ENCODE measurements at places on chromosomes 4 and X.
A peak's percentile ranks its signal among the peaks of the same experiment; 100 is the strongest.

- no peak for DNase-seq
These were observed 96.2 kb upstream of the APOOL start for GRCh38 chrX:84907324-84907968.

DNA sequence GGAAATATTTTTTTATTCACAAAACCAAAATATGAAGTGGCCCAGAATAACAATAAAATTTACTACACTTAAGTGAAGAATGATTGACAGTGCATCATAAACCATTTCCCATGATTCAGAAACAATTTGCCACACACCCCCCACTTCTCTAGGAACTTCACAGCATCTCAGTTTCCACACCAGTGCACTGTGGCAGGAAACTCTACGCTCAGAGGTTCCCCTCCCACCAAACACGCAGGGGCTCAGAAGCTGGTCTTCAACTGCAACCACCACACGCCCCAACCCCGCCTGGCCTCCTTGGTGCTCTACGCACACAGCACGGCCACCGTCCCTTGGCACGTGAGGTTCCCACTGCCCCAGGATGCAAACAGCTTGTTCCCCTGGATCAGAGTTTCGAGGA is 63.7 kb downstream of the ZFYVE28 start:
- DNase-seq: no peak

DNA sequence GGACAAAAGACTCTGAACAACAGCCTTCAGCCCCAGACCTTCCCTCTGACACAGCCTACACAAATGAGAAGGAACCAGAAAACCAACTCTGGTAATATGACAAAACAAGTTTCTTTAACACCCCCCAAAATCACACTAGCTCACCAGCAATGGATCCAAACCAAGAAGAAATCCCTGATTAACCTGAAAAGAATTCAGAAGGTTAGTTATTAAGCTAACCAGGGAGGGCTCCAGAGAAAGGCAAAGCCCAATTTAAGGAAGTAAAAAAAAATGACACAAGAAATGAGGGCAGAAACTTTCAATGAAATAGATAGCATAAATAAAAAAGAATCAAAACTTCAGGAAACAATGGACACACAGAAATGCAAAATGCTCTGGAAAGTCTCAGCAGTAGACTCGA is 224.0 kb downstream of the TRIML1 start:
- DNase-seq: no peak

DNA sequence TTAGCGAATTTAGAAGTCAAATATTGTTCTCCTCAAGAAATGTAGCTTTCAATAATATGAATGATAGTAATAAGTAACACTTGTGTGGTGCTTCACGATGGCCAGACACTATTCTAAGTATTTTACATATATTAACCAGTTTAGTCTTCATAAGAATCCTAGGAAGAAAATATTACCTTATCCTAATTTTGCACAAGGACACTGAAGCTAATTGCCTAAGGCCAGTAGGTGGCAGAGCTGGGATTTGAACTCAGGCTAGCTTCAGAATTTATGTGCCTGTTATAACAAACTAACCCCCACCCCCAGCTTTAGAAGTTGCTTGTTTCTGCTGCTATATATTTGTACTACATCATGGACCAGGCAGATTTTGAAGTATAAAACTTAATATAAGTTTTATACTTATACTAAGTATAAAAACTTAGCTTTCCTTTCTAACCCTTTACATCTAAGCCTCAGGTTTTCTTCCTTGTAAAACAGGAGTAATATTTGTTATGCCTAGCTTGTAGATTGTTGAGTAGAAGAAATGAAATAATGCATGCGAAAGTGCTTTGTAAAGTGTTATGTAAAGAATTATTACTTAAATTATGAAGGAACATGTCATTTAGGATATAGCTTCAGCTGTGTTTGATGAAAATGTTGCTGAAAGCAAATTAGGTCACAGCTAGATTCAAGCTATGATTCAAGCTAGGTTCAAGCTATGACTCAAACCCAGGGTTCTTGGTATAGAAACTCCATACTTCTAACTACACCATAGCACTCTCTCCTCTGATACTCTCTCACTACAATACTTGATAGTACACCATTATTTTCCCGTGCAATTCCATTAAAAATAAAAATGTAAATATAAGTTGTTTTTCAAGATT is 4.2 kb upstream of the CDS1 start:
- DNase-seq: no peak

GRCh38 chrX:2371026-2371711 is 129.6 kb downstream of the DHRSX start:
- no peak for DNase-seq

- no peak for DNase-seq
These were observed 39.4 kb upstream of the EFHC2 start for GRCh38 chrX:44382871-44383270.

DNA sequence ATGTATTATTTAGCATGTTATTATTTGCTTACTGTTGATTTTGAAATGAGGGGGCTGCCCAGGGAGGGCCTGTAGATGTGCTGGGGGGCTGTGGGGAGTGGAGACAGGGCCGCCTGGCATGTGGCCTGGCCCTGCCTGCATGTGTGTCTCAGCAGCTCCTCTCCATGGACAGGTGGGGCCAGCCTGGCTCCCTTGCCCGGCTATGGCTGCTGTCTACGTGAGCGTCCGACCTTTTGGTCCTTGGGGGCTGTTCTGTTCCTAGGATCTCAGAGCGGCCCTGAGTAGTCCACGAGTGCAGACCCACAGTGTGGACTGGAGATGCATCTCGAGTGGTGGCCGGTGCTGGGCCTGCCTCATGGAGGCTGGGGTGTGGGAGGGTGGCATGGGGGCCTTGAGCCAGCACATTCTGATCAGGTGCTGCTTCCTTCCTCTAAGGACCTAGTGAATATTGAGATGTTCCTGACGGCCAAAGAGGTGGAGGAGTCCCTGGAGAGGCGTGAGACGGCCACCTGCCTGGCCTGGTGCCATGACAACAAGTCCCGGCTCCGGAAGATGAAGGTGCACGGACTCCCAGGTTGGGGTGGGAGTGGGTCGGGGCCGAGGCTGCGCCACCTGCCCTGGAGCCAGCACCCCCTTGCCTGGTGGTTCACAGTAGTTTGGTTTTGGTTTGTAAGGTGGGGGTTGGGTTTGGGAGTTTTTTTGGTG is 24.9 kb upstream of the UVSSA start:
- no peak for DNase-seq

GRCh38 chr4:7206385-7206784 is 14.0 kb downstream of the SORCS2 start:
- no peak for DNase-seq

DNA sequence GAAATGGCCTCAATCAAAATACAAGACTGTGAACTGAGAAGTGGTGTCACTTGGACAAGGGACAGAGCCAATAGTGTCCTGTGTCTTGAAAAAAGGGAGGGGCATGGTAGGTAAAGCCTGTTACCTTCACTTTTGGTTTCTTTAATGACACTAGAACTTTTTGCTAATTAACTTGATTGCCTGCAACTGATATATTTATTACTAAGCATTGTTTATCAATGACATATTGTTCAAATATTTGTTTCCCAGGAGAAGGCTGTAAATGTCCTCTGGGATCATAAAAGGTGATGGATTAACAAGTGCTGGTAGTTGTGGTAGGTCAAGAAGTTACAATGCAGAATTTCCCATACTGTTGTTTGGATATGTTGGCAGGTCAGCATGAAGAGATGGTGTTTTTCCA is 93.8 kb upstream of the SCML1 start:
- no peak for DNase-seq

DNA sequence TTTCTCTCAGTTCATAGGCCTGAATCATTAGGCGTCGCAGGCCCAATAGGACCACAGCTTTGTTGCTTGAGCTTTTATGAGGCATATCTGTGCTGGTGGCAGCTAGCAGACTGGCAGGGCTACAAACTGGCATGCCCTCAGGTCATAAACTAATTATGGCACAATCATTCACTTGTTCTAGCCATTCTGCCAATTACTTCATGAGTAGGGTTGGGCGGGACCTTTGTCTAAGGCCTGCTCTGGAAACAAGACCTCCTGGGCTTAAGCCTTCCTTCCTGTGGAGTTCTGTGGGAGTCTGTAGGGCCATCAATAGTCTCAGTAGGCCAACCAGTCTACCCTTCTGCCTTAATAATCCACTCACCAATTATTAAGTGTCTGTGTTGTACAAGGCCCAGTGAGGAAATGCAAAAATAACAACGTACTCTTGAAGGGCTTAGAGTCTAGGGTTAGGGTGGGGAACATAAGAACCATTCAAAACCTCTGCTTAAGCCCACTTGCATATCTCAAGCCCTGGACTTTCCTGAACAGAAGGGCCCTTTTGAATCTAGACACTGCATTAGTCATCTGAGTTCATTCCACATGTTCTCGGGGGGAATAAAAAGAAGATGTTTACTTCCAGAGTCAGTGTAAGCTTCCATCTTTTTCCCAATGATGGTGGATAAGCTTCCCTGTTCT is 44.5 kb downstream of the SHROOM4 start:
- no peak for DNase-seq

- no peak for DNase-seq
These were observed 69.4 kb upstream of the CLDN34 start for GRCh38 chrX:9897761-9898161.

DNA sequence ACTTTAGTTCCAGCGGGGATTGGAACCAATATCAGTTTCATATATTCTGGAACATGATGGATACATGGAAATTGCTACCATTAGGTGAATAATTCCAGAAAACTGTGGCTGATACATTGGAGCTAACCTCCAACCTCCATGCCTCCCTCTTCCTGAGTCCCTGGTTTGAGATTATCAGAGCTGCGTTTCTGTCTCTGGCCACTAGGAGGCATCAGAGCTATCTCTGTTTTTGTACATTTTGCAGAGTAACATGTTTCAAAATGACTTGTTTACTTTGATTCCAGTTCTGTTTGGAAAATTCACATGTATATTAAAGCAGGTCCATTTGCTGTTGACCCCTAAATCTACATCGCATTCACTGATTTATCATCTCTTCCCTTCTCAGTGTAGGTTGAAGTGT is 2.4 kb upstream of the RAB40AL start:
- peak; percentile 2 for DNase-seq

DNA sequence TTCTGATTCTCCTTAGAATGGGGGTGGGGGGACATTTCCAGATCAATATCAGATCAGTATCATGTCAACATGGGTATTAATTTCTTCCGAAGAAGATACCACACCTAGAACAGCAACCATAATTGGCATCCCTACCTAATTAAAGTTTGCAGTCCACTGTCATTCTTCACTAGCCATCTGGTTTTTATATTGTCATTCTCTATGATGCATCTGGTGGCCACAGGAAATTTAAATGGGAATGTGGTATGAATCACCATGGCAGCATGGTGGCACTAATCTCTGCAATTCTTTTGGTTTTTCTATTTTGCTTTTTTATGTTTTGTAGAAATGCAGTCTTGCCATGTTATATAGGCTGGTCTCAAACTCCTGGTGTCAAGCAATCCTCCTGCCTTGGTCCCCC is 16.6 kb upstream of the UBE2D3 start:
- DNase-seq: no peak

GRCh38 chr4:98430708-98431403 is 169.7 kb downstream of the RAP1GDS1 start:
- DNase-seq: no peak

DNA sequence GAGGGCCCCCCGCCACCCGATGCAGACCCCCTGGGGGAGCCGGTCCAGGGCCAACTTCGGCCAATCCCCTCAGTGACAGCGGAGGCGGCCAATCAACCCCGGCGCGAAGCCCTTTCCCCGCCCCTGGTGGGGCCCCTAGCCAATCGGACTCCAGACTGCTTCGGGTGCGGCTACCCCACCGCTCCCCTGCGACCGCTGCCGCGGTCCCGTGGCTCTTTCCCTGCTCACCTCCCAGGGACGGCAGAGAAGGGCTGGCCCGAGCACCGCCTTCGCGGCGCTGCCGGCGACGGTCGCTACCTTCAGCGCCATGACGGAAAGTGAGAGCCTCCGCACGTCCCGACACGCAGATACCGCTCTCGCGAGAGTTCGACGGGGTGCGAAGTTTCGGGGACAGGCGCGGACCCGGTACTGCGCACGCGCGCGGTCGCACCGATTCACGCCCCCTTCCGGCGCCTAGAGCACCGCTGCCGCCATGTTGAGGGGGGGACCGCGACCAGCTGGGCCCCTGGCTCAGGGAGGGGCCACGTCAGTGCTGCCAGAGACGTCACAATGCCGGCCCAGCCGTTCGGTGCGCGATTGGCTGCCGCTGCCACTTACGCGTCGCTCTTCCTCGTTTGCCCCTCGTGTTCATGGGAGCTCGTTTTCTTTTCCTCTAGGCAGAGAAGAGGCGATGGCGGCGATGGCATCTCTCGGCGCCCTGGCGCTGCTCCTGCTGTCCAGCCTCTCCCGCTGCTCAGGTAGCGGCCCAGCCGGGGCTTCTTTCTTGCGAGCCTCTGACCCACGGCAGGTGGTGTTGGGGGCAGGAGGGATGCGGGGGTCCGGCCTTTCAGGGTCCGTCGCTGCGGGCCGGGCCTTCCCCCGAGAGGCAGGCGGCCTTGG is at the start of the genes IDH3G and SSR4:
IDH3G (minus strand) TSS at position 358 of the 879 bp plus-strand sequence; CDS start at position 309, 49 bp downstream.
SSR4 (plus strand) TSS at position 651 of the 879 bp plus-strand sequence; CDS start at position 671, 20 bp downstream.
- peak; percentile 85 for DNase-seq

DNA sequence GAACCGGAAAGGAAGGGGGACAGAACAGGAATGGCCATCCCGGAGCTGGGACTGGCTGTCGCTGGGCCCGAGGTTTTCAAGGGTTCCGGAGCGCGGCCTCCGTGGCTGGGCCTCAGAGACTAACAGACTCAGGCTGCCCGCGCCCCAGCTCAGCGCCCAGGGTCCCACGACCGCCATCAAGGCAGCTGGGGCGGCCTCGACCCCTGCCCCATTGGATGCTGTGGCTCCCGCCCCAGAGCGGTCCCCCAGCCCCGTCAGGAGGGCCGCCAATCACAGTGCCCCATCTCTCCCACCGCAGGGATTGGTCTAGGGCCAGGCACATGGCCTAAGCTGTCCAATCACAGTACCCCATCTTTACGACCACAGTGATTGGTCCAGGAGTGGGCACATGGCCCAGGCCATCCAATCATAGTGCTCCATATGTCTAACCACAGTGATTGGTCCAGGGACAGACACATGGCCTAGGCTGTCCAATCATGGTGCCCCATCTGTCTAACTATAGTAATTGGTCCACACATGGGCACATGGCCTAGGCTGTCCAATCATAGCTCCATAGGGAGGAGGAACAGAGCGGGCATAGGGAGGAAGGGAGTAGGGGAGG is 105.3 kb upstream of the NKX1-1 start:
- DNase-seq: no peak

DNA sequence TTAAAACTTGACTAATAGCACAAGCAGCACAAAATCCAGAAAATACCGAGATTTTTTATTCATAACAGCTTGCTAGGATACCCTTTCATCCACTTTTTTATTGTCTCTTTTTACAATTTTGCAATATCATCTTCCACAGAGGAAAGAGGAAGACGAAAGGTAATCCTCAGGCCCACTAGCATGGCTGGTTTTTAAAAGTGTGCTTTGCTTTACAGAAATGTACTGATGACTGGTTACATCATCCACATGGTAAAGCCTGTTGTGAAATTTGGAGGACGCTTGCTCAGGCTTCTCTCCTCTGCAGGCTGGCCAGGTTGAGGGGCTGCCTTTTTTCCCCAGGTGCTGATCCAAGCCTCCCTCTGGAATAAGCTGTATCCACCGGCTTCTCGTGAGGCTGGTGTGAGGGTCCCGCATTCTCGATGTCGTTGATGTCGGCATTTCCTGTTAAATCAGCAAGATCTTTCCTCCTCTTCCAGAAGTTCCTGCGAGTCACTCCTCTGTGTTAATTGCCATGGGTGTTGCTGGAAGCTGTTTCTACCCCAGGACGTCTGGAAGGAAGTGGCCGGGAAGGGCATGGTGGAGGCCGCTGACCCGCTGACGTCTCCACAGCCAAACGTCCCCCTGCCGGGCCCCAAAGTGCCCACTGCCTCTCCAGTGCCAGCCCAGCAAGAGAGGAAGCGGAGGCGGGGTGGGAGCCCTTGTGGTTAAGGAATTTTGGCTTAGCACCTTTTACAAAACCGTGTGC is 5.8 kb upstream of the DGKQ start:
- no peak for DNase-seq

GRCh38 chrX:154695911-154696675 is 42.7 kb upstream of the CTAG2 start:
- DNase-seq: no peak

GRCh38 chr4:72489267-72489666 is 79.8 kb downstream of the ADAMTS3 start:
- no peak for DNase-seq

All from activated naive CD4-positive, alpha-beta T cell (primary cell).